Activated CD8-positive, alpha-beta memory T cell treated with anti-CD3 and anti-CD28 coated beads, Interleukin-2, amount 50 U/mL, for 4 hours (primary cell): ENCODE measurements at places on chromosomes 7 and 10.
A peak's percentile ranks its signal among the peaks of the same experiment; 100 is the strongest.

DNA sequence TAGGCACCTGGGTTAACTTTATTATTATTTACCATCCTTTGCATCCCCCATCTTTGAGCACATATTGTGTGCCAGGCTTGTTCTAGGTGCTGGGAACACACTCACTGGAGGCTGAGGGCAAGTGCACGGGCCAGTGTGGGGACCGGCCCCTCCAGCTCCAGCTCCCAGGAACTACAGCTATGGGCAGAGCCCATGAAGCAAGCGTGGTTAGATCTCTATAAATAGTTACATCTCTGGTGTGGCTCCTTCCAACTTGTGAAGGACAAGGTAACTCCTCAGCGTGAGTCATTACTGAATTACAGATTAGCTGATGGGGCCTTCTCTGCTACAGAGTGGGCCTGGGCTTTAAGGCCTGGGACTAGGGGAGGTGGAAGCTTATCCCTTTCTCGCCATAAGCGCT is 583.5 kb downstream of the SDK1 start:
- no peak for DNase-seq

GRCh38 chr10:343231-344220 is 208.3 kb downstream of the ZMYND11 start:
- DNase-seq: no peak

DNA sequence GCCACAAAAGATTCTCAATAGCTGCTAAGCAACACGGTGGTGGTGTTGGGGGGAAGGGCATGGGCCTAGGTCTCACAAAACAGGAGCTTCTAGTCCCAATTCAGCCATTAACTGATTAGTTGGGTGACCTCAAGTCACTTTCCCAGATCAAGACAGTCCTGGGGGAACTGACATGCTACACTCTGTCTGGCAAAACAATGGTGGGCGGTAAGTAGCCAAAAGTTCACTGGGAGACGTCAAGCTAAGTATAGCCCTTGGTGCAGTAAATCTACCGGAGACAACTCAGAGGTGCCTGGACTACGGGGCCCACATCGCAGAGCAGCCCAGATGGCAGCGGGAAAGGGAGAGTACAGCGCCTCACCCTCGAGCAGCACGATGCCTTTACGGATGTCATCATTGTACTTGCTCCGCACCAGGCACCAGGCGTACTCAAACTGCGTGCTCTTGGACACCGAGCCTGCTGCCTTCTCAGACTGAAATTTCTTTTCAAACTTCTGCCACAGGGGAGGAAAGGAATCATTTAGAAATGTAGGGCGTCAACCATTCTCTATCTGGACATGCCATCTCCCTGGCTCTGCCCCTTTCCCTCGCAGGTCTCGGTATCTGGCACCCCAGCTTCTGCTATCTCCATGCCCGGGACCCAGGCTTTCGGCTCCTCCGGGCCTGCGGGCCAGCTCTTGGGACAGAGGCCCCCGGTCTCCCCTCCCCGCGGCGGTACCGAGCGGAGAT is 1.1 kb downstream of the FIS1 start:
- no peak for DNase-seq

DNA sequence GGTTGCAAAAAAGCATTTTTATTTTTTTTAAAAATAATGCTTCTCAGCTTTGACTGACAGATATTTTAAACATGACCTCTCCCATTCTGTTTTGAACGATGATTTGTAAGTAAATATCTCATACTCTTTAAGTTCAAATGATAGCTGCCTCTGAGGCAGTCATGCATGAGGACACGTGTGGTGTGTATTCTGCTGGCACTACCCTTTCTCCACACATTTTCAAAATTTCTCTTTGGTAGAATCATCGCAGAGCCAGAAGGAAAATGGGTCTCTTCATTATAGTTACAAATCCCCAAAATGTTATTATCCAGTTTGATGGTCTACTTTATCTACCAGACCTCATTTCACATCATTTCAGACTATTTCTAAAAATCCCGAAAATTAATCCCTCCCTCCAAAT is 55.1 kb downstream of the FZD1 start:
- no peak for DNase-seq

GRCh38 chr10:88119160-88119559 is 255.7 kb downstream of the PTEN start:
- DNase-seq: no peak

DNA sequence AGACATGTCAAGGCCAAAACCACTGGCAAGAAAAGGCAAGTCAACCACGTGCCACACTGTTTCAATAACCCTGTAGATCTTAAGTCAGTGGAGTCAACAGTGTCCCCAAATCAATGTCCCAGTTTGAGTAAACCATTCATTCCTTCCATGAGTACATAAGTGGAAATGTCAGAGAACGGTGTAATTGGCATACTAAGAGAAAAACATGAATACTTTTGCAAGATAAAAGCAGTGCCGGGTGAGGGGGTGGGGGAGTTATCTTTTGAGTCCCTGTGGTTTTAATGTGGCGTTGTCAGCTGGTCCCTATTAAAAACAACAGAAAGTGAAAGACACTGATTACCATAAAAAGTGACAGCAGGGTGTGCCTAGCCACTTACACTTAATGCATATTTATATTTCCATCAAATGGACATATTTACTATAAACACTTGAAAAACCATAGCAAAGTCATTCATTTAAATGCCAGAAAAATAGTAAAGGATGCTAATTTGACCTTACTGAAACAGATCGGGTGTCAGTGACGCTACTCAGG is 37.8 kb downstream of the RSU1 start:
- DNase-seq: peak; percentile 54

- peak; percentile 47 for DNase-seq
Observed at GRCh38 chr10:92839191-92840085, 8.9 kb upstream of the EXOC6 start.

DNA sequence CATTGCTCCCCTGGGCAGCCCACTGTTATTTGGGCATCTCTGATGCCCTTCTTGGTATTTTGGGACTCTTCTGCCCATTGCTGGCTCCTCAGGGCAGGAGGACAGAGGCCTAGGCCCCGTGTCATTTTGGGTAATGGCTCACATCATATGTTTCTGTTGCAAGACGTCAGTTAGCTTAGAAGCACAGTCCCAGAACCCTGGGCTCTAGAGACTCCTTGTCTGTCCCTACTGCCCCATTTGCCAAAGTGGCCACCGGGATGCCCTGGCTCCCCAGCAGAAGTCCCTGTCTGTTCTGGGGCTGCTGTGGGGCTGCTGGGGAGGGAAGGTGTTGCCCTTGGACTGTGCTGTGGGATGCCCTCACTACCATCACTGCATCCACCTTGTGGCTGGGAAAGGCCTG is 48.8 kb downstream of the ADCYAP1R1 start:
- DNase-seq: no peak

DNA sequence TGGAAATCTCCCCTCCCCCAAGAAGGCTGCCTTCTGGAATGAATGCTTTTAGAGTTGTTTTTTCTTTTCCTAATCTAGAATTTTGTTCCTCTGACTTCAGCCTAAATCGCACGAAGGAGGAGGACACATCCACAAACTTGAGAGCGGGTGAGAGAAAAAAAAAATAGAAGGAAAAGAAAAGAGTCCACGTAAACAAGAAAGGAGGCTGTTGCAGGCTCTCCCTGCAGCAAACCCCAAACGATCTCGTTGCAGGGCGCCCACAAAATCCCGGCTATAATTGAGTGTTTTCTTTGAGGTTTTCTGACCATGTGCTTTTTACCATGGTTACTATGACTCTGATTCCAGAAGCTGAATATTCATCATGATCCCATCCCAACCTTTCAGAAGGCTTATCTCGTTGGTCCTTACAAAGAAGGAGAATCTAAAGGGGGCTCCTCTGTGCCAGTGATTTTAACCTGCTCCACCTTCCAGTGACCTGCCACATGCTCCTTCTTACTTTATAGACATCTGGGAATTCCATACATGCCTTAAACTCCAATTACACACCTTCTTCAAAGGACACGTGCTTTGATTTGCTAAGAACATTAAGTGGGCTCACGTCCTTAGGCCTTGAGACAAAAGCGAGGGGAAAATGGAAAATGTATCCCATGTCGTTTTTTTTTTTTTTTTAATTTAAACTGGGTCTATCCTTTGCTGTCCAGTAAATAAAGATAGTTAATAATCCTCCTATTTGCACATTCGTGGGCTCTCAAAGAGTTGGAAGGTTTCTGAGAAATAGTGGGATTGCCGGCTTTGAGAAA is 5.8 kb downstream of the TWIST1 start:
- DNase-seq: no peak

GRCh38 chr7:114295522-114295921 is 119.1 kb upstream of the FOXP2 start:
- DNase-seq: no peak

DNA sequence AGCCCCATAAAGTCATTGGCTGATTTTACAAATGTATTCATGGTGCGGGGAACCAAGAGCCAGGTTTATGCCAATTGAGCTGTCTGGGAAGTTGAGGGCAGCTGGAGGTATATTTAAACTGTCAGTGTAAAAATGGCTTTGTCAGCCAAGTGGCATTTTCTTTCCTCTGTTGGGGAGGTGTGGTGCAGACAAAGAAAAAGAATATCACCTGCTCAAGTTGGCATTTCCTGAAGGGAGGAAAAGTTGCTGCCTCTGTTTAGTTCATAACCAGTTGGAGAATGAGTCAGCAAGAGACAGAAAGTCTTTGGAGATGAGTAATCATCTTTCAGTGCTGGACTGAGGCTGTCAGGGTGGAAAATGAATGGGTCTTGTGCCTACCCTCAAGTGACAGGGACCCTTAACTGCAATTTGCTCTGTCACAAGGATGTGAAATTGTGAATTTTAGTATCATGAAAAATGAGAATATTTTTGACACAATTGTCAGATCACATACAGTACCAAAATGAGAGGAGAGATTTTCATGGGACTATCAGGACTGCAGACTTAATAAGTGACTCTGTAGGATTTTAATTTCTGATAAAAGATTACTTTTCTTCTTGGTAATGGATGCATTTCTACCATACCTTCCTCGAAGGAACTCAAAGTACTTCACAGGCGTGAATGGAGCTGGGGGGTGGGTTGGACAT is 137.3 kb downstream of the ANLN start:
- DNase-seq: no peak

DNA sequence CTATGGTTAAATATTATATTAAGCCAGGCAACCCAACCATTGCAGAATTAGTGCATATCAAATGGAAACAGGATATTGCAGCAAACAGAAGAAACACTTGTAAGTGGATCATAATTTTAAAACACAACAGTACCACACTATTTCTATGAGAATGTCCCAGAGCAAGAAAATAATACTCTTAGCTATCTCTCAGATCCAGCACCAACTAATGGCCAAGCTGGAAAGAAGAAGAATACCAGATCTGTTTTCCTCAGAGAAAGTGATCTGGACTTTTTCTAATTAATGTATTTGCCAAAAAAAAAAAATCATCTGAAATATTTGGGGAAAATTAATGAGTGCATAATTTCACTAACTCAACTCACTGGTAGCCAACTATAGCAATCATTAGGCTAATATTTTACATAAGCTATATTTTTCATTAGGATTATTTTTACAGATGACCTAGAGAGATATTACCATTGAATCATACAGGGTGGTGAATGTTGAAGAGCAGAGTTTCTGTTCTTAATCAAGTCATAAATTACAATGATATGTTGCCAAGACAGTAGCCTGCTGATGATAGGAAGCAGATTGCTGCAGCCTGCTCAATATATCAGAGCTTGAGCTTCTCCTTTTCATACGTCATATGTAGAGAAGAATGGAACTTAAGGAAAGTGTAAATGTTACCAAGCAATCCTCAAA is 995.4 kb upstream of the LRRN3 start:
- no peak for DNase-seq

DNA sequence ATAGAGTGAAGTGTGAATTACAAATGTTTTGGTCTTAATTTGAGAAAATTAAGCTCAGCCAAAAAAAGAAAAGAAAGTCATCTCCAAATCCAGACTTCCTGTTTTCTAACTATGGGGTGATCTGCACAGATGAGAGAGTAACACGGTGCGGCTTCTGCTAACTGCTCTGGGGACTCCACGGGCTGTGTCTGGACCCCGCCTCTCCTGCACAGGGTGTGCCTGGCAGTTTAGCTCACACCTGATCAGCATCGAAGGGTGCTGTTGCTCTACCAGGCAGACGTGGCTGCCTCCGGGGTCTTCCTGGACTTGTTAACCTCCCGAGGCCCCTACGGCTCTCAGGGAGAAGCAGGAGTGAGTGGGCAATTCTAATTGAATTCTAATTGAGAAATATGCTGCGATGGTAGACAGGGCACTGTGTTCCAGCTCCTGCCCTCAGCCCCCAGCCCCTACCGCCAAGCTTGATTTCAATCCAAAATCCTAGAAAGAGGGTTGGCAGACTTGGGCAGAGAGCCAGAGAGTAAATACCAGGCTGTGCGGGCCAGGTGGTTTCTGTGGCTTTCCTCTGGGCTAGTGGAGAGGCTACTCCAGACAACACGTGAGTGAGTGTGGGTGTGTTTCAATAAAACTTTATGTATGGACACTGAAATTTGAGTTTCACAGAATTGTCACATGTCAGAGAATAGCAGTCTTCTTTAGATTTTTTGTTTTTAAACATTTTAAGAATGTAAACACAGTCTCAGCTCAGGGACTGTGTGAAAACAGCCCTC is 13.4 kb downstream of the SHH start:
- DNase-seq: no peak

DNA sequence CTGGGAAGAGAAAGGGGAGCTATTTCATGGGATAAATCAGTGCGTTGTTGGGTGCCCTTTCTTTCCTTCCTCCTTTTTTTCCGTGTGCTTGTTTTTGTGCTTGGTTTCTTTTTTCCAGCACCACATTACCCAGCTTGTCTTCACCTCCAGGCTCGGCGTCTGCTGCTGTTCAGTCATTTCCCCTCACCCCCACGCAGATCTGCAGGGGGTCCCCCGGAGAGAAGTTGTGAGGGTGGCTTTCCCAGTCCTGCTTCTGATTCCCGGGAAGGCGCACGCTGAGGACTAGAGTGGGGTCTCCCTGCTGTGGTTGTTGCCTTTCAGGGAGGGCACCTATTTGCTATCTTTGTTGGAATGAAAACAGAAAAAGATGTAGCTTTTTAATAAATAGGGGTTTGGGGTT is 1.6 kb downstream of the CAMK1D start:
- peak; percentile 19 for DNase-seq

GRCh38 chr7:41803569-41803968 is 100.7 kb upstream of the INHBA start:
- no peak for DNase-seq

DNA sequence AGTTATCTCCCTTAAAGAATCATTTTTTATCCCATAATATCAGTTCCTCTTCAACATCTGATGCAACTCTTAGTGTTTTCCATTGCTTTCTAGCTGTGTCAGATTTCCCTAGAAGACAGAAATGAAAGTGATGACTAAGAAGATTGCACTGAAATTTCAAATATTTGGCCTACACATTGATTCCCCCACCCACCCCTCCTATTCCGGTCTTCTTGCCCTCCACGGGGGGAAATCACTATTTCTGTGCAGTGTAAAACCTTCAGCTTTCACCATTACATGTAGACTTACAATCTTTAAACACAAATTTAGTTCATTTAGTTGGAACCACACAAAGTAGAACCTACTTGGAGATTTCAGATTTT is 63.7 kb upstream of the IL6 start:
- no peak for DNase-seq

GRCh38 chr10:49735848-49736563 is 26.1 kb downstream of the OGDHL start:
- DNase-seq: no peak

DNA sequence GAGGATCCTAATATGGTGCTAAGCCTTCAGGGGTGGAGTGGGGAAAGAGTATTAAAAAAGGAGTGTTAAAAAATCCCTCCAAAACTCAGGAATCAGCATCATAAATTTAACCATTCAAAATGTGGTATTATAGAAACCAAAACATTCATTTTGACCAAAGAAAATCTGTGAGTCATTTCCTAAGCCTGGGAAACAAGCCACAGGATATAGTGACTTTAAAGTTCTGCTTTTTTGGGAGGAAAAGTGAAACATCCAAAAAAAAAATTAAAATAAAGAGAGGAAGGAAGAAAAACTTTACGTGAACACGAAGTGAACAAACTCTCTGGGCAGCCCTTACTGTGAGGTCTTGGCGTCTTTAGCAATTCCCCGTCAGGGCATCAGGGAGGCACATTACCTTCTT is 74.0 kb upstream of the GSDME start:
- no peak for DNase-seq
